Natural killer cell treated with Interleukin-12 subunit alpha and Interleukin-12 subunit beta and Interleukin-15 and Interleukin-18, amount 100 ng/mL, for 72 hours (primary cell): ENCODE measurements at places on chromosomes 7 and 10. TPM values are rescaled to one million over a fixed set of nuclear protein-coding genes. Genes with fewer than 3 reads are reported as not detected.

GRCh38 chr7:70684173-70684572 lies 447.8 kb upstream of the GALNT17 start:
- no peak for DNase-seq

GRCh38 chr10:70974351-70974901 lies 86.1 kb upstream of the PCBD1 start:
- DNase-seq = no peak

DNA sequence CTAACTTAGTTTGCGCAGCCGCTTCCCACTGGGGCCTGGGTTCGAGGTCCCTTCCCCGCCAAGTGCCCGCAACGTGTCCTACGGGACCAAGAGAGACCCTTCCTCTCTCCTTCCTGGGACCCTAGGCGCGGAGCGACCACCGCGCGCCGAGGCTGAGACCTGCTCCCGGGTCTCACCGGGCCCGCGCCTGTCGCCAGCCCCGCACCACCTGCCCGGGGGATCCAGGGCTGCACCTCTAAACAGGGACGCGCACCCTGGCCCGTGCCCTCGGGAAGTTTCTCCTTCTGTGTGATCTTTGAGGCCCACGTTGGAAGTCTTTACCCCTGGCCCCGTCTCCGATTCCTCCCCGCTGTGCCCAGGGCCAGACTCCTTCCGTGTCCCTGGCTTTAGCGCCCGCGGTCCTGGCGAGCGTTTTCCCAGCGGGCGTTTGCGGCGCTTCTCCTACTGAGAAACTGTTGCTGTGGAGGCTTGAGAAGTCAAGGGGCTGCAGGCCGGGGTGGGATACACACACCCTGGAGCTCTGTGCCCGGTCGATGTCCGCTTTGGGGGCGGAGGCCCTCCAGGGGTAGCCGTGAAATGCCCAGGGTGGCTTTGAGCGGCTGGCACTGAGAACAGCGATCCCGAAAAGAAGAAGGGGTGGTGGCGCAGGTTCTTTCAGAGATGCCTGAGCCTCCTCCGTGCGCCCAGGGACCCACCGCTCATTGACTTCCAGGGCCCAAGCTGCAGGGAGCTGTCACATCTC lies 575 bp downstream of the PLPP4 start:
- no peak for DNase-seq

- no peak for DNase-seq
Observed at GRCh38 chr7:37645282-37646050, 38.1 kb upstream of the GPR141 start.

- no peak for DNase-seq
Observed at GRCh38 chr10:72730479-72730878, 38.5 kb downstream of the MCU start.

DNA sequence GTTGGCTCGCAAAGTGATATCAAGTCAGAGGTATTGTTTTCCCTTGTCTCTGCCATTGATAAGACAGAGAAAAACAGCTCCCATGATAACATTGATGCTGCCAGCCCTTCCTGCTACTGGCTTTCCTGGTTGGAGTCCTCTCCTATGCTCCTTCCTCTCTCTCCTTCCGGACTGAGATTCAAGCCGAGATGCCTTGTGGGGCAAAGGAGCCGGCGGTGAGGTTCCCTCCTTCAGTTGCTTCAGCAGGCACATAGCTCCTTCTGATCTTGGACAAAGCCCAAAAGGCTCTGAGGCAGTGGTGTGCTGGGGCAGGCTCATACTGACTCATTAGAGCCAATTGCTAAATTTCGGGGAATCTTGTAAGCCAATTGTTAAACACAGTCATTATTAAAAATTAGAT lies 8.8 kb upstream of the ZCCHC24 start:
- DNase-seq = peak; percentile 25

GRCh38 chr7:46089281-46089680 lies 168.2 kb upstream of the IGFBP3 start:
- no peak for DNase-seq

GRCh38 chr7:125299003-125299765 lies 369.6 kb upstream of the POT1 start:
- no peak for DNase-seq

DNA sequence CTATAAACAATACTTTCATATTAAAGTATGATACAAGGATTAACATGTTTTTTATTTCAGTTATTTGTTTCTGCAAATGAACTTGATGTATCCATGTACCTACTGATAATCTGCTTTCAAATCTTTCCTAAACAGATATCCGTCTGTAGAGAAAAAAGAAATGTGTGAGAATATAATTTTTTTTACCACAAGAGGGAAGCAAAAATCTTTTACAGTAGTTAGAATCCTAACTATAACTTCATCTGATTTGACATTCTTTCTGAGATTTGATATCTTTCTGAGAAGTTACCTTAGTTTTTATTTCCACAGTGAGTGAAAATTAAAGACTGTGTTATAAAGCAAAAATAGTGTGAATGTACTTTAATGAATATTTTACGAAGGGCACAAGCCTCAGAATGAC lies 203.9 kb upstream of the PCLO start:
- DNase-seq = no peak

GRCh38 chr10:113169853-113170460 lies 219.9 kb downstream of the TCF7L2 start:
- DNase-seq = no peak

DNA sequence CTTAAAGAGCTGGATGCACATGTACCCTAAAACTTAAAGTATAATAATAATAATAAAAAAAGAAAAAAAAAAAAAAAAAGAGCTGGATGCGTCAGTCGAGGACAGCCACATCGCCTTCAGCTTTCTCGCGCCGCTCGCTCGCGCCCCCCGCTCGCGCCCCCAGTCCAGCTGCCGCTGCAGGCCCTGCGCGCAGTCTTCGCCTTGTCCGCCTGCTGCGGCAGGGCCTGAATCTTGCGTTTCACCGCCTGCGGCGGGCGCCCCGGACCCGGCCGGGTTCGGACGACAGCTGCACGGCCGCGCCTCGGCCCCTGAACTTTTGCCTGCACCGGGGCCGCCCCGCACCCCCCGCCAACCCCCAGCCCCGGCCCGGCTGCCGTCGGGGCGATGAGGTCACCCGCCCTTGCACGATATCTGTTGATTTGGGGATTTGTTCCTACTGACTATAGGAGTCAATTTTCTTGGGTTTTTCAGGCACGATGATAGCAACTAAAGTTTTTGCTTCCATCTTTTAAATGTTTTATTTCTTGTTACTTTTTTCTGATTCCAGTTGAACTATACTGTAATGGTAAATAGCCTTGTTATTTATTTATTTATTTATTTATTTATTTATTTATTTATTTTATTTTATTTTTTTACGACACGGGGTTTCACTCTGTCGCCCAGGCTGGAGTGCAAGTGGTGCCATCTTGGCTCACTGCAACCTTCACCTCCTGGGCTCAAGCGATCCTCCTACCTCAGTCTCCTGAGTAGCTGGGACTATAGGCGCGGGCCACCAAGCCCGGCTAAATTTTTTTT lies 33.5 kb upstream of the CPN1 start:
- DNase-seq = no peak

GRCh38 chr7:32042900-32043299 lies 27.3 kb downstream of the PDE1C start:
- no peak for DNase-seq

The SPDYE1 gene
- not detected for total RNA-seq

The DPP6 gene
- total RNA-seq = not detected

The SORBS1 gene
- 1.4 TPM for total RNA-seq

The SKIDA1 gene
- not detected for total RNA-seq

The NUP42 gene
- total RNA-seq = 41.2 TPM

The TMEM229A gene
- total RNA-seq = not detected

The EIF5AL1 gene
- 4.8 TPM for total RNA-seq

The CDC14C gene
- not detected for total RNA-seq
